Midbrain (tissue), 1 donor: ENCODE measurements at places on chromosomes 7 and 10.
A peak's percentile ranks its signal among the peaks of the same experiment; 100 is the strongest.

GRCh38 chr7:104962781-104963180 lies 51.2 kb upstream of the KMT2E start:
- no peak for DNase-seq

DNA sequence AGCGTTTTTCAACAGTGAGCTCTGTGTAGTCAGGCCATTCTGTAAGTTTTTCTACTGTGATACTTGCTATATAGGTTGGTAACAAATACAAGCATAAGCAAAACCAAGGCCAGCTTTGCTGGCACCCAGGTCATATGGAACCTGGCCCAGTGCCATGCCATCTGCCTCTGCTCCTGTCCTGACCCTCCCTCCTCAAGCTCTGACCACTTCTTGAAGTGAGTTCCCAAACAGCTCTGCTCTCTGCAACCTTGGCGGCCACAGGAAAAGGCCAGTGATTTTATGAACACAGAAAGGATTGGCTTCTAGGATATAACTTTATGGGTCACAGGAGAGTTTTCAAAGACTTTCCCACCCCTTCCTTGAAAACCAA lies 12.8 kb downstream of the NOD1 start:
- no peak for DNase-seq

- DNase-seq = no peak
These were observed 181.2 kb upstream of the KCND2 start for GRCh38 chr7:120091807-120092206.

GRCh38 chr10:35889971-35890675 lies 248.0 kb upstream of the FZD8 start:
- DNase-seq = no peak

GRCh38 chr7:41451826-41452225 lies 251.1 kb downstream of the INHBA start:
- no peak for DNase-seq

DNA sequence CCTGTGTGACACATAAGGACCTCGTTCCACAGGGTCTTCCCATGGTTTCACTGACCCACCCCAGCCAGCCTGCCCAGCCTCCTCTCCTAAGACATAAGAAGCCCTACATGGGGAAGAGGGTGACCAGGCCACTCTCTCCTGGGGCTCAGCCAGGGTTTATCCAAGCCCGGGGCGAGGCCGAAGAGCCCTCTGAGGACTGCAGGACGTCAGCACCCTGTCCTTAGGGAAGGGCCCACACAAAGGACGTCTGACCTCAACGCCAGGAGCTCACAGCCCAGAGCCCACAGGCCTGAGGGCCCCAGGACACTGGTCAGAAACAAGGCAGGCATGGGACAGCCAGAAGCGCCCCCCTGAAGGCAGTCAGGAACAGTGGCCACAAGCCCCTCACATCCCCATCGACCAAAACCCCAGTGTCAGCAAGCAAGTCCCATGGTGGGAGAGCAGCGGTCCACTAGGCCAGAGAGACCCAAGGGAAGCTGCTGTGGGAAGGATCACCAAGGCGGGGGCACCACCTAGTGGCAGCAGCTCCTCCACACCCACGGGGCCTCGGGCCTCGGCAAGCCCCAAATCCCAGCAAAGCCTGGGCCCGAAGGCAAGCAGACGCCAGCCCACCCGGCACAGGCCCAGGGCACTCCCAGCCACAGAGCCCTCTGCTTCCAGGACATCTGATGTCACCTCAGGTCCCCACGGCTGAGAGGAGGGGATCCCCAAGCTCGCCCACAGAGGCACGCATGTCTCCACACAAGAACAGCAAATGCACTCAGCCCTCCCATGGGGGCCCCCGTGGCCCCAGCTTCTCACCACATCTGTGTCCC lies 23.4 kb downstream of the MAD1L1 start:
- peak; percentile 77 for DNase-seq

DNA sequence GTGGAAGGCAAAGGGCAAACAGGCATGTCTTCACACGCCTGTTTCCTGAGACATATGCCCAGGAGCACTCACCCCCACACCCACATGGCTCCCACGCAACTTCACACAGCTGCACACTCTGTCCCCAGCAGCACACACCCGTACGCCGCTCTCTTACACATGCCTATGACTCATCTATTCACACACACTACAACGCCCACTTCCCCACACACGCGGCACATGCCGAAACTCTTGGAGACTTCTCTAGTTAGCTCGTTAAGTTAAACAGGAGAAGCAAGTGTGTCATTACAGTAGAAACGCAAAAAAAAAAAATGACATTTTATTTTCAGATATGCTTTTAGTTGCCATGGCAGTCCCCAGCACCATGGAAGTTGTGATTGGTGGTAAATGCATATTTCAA lies 6.7 kb downstream of the CALN1 start:
- no peak for DNase-seq

DNA sequence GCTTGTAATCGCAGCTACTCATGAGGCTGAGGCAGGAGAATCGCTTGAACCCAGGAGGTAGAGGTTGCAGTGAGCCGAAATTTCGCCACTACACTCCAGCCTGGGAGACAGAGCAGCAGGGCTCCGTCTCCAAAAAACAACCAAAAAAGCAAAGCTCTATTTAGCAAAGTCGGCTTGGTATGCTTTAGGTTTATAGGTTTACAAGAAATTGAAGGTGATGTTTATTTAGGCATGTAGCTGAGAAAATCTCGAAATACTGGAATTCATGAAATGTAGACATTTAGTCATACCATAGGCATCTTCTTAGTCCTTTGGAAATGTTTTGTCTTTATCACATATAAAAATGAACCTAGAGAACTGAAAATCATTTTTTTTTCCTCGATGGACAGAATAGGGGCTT lies 453.8 kb upstream of the ANKRD30A start:
- no peak for DNase-seq

DNA sequence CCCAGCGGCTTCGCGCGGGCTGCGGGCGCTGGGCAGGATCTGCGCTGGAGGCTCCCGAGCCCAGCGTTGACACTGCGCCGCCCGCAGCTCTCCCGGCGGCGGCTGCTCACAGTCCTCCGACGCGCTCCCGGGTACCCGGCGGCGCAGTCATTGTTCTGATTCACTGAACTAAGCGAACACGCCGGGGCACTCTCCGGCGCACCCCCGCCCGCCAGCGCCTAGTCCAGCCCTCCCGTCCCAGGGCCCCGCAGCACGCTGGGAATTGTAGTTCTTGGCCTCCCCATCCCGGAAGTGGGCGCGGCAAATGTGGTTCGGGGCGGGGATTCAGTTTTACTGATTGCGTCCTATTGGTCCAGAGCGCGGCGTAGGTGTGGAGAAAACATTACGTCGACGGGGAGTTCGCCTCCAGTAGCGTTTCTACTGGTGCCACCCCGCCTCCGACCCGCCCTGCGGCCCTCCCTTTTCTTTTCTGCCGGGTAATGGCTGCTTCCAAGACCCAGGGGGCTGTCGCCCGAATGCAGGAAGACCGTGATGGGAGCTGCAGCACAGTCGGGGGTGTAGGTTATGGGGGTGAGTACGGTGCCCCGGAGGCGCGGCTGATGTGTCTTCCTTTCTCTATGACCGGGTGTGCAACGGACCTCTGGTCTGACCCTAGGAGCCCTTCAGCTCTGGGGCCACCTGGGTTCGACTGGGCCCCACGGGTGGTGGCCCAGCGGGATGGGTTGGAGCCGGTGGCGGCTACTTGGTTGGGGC lies at the start of the genes DOCK4 and ZNF277:
DOCK4 (minus strand) TSS at position 162 of the 753 bp plus-strand sequence. CDS start 261 bp downstream, outside the sequence.
ZNF277 (plus strand) TSS at position 458 of the 753 bp plus-strand sequence; CDS start at position 480, 22 bp downstream.
- DNase-seq = peak; percentile 100

- DNase-seq = no peak
These were observed 239.0 kb upstream of the KLF6 start for GRCh38 chr10:4024027-4024426.

- DNase-seq = no peak
These were observed 7.4 kb downstream of the LRRC20 start for GRCh38 chr10:70374775-70375614.

DNA sequence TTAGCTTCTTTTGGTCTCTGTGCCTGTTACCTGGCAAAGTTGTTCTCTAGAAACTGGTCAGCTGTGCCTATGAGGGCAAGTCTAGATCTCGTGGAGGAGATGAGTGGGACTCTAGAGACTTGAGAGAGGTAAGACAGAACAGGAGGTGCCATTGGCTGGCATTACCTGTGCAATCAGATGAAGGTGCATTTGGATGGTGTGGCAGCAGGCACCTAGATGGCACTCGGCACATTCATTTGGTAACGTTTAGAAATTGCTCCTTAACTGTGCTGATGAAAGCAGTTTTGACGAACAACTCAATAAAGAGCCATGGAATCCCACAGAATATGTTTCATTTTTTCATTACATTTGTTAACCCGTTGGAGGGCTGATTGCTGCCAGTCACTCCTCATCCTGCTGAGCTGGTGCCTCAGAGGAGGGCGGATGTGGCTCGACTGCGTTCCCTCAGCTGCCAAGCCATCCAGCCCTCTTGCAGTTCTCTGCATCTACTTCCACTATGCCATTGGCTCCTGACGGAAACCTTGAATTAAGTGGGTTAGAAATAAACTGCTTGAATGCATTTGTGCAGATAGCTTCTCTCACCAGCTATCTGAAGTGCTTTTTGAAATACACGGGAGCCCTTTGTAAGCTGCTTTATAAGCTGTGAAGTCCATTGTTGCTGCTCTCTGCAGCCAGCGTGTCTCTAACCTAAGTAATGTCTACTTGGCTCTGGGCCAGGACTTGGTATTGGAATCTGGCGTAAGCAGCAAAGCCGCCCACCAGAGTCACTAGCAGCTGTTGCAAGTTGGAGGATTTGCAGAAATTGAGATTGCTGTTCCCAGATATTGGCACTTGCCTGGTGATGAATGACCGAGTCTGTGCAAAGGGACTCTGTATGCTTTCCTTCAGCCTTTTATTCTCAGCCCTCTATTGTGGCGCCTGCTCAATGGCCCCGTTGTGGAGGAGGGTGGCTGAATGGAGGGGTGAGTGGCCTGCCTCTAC lies 87.4 kb downstream of the LRRC4 start:
- DNase-seq = peak; percentile 83

DNA sequence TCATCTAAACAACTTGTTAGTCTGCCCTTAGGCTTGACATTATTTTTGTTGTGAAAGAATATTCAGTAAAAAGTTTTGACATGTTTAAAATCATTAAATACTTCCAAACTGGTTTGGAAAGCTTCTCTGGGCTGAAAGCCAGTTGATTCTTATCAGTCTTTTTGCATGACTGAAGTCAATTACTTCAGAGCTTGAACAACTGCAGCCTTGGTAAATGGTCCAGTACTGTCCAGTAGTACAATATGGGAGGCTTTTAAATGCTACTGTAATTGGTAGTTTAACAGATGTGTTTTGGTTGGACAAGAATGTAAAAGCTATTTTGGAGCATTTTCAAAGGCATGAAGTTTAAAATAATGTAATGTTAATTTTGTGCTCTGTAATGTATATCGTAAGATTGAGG lies 103.4 kb downstream of the SDK1 start:
- DNase-seq = no peak

DNA sequence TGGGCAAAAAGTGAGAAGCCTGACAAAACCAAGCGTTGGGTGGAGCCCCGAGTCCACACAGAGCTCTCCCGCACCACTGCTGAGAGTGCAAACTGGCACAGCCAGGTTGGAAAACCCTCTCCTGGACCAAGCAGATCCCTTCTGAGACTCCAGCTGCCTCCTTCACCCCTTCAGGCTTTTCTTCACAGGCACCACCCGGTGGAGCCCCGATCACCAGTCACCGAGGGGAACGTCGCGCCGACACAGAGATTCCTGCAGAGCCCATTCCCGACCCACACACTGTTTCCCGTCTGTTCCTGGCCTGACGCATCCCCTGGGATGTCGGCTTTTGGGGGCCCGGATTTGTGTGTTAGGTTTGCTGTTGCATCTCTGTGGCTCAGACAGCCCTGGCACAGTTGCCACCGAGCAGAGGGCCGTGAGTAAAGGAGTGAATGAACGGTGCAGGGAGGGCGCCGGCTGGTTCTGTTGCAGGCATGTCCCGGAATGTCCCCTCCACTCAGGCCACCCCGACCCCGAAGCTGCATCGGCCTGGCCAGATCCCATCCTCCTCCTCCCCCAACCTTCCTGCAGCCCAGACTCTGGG lies 51.0 kb upstream of the INPP5A start:
- no peak for DNase-seq

GRCh38 chr7:73577627-73578341 lies 595 bp downstream of the TBL2 start:
- DNase-seq = no peak

GRCh38 chr10:86968271-86968993 lies at the start of gene ADIRF:
Gene ADIRF, plus strand, starts transcription at chr10:86968482. Its CDS starts 63 bp downstream, at chr10:86968545.
- no peak for DNase-seq

DNA sequence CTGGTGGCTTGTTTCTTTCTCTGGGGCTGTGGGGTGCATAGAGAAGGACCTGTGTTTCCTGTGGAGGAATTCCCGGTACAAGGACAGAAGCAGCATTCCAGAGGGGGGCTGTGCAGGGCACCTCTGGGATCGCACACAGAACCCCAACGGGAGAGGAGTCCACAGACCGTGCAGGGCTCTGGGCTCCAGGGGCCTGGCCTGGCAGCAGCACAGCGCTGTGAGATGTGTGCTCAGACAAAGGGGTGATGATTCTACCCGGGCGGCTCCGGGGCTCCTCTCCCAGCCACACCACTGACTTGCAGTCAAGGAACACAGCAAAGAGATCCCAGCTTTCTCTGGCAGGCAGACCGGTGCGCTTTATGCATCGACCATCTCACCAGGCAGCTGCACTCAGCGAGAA lies 6.9 kb upstream of the SHH start:
- DNase-seq = no peak

DNA sequence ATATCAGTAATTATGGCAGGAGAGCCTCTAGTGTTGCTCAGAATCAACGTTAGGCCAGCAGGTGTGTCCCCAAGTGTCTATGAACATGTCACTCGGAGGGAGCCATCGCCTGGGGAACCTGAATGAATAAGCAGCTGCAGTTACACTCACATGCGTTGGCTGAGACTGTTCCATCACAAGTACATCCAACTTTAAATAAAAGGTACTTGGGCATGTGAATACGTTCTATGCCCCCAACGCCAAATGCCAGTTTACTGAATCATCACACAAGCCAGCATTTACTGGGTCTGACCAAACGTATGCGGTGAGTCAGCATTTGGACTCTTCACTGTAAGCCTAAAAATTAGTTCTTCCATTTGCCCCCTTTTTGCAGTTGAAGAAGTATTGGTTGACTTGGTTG lies 207.6 kb upstream of the PLXNA4 start:
- no peak for DNase-seq

- no peak for DNase-seq
These were observed 42.0 kb upstream of the FOXP2 start for GRCh38 chr7:114372619-114373018.

GRCh38 chr10:101566333-101567164 lies 21.5 kb downstream of the POLL start:
- DNase-seq = no peak

DNA sequence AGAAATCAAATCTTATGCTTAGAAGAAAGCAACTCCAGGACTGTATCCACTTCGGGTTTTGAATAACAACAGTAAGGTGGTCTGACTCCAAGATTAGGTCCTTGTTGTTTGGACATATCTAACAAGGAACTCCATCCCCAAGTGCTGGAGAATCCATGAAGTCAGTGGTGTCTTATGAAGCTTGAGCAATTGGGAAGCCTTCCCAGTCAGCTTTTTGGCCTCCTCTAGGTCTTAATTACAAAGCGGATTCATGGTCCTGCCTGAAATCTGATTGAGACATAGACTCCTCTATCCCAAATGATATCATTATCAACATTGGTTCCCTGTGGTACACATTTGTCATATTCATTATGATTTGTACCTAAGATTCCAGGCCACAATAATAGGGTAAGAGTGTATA lies 642.6 kb downstream of the AUTS2 start:
- no peak for DNase-seq
